ENCODE measurements at places on chromosomes 12 and 14.

DNA sequence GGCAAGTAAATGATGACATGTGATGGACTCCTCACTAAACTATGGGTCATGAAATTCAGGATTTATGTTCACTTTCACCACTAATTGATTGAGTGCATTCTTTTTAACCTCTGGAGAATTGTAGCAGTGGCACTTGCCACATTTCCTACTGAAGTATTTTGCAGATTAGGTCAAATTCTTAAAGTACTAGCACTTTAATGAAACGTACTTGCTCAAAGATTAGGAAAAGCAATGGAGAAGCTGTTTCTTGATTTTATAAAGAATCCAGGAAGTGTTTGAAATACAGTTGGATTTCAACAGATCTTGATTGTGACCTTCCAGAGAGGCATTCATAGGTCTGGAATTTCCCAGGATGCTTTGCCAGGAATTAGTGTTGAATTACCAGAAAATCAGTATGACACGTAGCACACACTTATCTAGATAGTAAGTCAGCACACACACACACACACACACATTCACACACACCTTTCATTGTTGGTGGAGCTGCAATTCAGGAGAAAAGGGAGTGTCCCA is 162.6 kb downstream of the MYRFL start:
- DNase-seq = no peak

- DNase-seq = no peak
Measured at GRCh38 chr14:103316721-103317121, 17.3 kb upstream of the EIF5 start.

DNA sequence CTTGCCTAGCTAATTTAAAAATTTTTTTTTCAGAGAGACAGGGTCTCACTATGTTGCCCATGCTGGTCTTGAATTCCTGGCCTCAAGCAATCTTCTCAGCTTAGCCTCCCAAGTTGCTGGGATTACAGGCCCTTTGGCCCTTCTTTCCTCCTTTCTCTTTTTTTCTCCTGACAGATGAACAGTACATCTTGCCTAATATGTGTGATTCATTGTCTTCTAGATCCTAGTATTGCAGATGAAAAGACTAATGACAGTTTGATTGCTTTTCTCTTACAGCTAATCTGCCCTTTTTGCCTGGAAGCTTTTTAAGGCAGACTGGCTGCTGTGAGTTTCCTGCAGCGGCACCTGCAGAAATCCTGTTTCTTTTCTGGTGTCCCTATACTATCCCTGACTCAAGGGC is 12.0 kb downstream of the DEPDC4 start:
- no peak for DNase-seq

DNA sequence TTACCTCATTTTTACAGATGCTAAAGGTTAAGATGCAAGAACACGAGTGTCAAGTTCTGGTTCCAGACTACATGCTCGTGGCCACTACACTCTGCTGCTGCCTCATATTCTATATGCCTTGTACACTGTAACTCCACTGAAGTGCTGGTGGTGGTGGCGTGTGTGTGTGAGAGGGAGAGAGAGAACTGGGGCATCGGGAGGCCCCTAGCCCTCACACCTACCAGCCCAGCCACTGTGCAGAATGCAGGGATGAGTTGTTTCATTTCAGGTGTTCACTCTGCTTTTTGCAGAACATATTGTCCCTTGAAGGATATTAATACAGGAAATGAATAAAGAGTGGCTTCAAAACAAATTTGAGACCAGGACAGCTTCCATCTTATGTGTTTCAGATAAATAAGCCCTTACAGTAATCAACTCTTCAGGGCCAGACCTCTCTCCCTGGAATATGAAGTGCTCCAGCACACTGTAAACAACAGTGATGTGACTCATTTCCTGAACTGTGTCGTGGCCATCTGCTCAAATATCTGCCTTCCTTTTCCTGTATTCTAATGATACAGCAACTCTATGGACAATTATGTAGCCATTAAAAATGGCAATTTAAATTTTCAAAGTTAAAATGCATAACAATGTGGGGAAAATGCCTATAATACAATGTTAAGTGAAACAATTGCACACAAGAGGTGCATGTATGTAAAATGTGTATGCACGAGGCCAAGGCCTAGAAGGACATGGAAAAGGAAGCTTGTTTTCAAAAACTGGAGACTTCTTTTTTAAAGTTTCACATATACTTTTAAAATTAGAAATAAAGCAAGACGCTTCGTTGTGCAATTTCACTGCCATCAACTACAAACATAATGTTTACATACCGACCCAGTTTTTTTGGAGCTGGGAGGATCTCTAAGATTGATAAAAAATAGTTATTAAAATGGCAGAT is 215.4 kb downstream of the PELI2 start:
- DNase-seq = no peak

DNA sequence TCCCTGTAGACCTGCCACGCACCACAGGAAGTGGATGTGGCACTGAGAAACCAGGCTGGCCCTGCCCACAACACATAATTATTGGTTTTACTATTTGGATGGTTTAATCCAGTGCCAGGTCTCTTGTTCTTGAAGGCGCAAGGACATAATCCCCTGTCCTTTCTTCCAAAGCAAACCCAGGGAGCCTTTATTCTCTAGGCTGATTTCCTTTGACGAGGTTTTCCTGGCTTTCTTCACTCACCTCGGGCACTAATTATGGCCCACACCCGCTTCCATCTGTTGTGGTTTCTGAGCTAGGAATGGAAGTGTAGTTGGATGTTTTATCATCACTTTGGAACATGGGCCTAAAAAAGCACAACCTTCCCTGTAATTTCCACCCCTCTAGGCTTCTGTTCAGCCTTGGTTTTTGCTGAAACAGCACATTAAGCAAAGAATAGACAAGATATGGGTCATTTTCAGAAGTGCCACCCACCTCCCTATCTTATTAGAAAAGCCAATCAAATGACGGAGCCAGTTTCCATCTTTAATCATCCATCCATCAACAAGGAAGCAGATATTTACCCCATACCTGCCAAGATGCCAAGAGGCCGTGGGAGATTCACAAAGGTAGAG is 73.9 kb downstream of the PPP1R36 start:
- DNase-seq = no peak

GRCh38 chr14:77607741-77608302 is 8.6 kb downstream of the SPTLC2 start:
- DNase-seq = no peak

DNA sequence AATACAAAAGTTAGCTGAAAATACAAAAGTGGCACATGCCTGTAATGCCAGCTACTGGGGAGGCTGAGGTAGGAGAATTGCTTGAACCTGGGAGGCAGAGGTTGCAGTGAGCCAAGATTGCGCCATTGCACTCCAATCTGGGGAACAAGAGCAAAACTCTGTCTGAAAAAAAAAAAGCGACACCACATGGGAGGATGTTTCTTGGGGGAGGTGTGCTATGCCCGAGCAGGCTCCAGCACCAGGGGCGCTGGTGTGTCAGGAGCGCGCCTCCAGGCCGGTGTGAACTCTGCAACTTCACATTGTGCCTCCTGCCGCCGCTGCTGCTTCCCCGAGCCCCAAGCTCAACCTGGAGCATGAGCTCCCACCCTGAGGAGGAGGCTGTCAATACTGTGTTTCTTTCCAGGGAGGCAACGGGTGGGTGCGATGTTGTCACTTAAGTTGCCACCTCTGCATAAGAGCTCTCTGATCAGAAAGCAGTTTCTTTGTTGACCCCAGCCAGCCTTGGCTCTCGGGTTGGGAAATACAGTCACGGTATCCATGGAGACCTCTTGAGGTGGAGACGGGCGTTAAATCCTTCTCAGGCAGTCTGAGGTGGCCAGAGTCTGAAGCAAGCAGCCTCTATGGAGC is 18.9 kb downstream of the DEGS2 start:
- no peak for DNase-seq

DNA sequence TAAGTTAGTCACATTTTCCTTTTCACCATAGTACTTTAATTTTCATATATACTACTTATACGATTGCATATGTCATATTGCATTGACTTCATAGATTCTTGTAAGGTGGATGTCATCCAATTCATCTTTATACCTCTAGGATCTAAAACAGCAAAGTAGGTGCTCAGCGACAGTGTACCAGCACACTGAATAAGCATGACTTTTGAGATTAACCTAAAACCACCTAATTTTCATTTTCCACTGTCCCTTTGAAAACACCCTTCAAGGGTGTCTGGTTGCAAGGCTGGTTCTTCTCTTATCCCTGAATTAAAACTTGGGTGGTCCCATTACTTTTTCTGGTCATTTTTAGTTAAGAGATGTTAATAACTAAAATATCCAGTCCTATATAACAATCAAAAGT is 4.4 kb downstream of the GPR19 start:
- no peak for DNase-seq

GRCh38 chr12:131074221-131075083 is 120.7 kb downstream of the ADGRD1 start:
- DNase-seq = no peak
